Uterus (tissue), 4 donors: ENCODE measurements at places on chromosomes 3 and 15. TPM values are rescaled to one million over a fixed set of nuclear protein-coding genes. Genes with fewer than 3 reads are reported as not detected.

- H3K4me1 ChIP-seq: no peaks in the 10 kb centered on the region
- H3K4me3 ChIP-seq: no peak overlapping the region
- no peak for DNase-seq
- no peaks in the 10 kb centered on the region for H3K27me3 ChIP-seq
Measured at GRCh38 chr15:27958911-27959578, 140.1 kb downstream of the OCA2 start.

HDC gene
- total RNA-seq: 49.2 TPM

FGF12 gene
- 4.4 TPM for total RNA-seq

ABI3BP gene
- total RNA-seq: 38.8 TPM

DNA sequence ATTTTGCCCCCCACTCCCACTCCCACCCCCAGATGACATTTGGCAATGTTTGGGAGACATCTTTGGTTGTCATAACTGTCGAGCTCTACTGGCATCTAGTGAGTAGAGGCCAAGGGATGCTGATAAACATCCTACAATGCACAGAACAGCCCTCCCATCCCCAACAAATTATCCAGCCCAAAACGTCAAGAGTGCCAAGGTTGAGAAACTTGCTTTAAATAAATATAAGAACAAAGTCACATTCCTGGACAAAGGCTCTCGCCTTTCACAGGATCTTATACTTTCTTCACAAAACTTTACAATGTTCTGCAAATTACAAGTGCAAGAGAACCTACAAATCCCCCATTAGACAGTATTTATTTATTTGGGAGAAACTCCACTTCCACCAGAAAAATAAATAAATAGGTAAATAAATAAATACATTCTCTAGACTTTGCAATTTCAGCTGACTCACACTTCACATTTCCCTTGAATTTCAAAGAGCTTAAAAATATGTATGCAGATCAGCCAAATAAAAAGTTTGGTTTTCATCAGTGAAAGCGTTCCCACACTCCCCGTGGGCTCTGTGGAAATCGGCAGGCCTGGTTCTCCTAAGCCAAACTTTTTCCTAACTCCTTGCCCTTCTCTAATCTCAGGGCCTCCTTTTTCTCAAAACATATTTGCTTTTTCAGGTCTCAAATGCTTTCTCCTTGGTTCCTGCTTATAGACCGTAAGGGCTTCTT, 12.7 kb upstream of the CPA3 start:
- DNase-seq: no peak
- no peak overlapping the region for H3K4me3 ChIP-seq
- H3K4me1 ChIP-seq: no peaks in the 10 kb centered on the region
- H3K36me3 ChIP-seq: no peaks in the 10 kb centered on the region

CYP8B1 gene
- not detected for total RNA-seq

DNA sequence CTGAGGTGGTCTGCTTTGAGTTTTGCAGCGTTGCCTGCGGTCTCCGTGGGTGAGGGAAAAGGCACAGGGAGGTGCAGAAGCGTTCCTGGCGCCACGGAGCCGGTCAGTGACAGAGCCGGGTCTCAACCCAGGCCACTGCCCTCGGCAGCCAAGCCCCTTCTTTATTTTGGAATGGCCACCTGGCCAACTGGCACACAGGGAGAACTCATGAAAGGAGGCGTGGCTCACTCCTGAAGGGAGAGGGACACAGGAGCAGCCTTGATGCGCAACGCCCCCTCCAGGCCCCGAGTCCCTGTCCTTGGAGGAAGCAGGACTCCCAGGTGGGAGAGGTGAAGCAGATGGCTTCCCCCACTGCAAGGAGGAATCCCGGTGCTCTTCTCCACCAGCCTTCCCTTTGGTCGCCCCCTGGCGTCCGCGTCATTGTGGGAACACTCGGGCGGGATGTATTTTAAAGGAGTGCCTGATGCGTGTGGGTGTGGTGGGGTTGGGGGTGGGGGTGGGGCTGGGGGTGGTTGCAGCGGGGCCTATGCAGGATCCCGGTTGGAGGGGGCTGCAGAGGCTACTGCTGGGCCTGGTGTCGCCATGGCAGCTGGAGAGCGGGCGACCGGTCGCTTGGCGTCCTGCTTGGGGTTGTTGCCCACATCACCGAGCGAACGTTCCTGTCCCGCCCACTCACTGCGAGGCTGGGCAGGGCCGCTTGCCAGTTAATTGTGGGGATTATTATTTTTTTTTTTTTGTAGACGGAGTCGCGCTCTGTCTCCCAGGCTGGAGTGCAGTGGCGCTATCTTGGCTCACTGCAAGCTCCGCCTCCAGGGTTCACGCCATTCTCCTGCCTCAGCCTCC, 32.6 kb downstream of the APBA2 start:
- H3K4me1 ChIP-seq: no peaks in the 10 kb centered on the region
- no peaks in the 10 kb centered on the region for H3K27me3 ChIP-seq
- no peak overlapping the region for H3K4me3 ChIP-seq

DNA sequence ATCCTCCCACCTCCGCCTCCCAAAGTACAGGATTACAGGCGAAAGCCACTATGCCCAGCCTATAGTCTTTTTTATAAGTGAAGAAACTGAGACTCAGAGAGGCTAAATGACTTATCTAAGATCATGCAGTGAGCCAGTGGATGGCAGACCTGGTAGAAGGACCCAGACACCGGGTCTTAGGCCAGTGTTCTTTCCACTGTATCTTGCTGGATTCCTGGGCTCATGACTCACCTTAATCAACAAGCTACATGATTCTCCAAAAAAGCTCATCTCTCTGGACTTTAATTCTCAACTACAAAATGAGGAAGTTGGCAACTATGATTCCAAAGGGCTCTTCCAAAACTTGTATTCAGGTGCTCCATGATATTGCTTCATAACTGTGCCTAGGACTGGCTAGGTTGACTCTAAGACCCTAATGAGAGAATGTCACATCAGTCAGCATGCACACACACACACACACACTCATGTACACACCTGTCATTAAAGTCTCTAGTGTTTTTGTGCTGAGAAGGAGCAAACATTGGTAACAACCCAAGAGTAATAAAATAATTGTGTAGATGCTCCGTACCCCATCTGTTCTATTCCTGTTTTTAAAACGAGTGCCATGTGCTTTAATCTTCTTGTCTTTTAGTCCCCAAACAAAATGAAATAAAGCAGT, 89.7 kb upstream of the SLC4A7 start:
- H3K27me3 ChIP-seq: no peaks in the 10 kb centered on the region
- no peak overlapping the region for H3K4me3 ChIP-seq
- no peaks in the 10 kb centered on the region for H3K4me1 ChIP-seq
- DNase-seq: no peak
- H3K27ac ChIP-seq: no peak overlapping the region
- no peaks in the 10 kb centered on the region for H3K36me3 ChIP-seq

HMG20A gene
- total RNA-seq: 13.2 TPM

GRCh38 chr15:92533298-92533697, 122.3 kb downstream of the FAM174B start:
- H3K27me3 ChIP-seq: no peaks in the 10 kb centered on the region
- no peak for DNase-seq
- no peaks in the 10 kb centered on the region for H3K36me3 ChIP-seq
- H3K27ac ChIP-seq: no peak overlapping the region
- H3K4me3 ChIP-seq: no peak overlapping the region

MAP1A gene
- 15.0 TPM for total RNA-seq

DNA sequence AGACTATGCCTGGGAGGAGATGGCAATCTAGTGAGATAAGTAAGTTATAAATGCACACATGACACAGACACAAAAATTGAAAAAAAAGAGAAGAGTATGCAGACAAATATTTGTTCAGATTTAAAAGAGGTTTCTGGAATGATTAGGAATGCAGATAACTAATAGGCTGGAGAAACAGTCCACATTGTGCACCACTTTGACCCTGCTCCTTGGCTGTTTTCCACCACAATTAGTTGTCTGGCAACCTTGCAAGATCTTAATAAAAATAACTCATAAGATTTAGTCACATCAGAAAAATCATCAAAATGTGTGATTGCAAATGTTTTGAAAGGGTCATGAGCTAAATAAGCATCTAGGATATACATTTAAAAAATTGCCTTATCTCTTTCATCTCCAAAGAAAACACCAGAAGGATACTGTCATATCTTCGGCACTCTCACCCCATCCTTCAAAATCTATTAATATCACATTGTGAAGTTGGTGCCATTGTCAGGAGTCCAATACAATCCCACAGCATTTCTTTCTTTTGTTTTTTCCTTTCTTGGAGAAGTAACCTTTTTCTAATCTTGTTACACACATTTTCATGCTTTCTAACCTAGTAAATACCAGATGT, 153.7 kb upstream of the KCNMB2 start:
- H3K4me1 ChIP-seq: no peaks in the 10 kb centered on the region
- DNase-seq: no peak
- H3K27ac ChIP-seq: no peak overlapping the region
- no peak overlapping the region for H3K4me3 ChIP-seq
- H3K27me3 ChIP-seq: no peaks in the 10 kb centered on the region
- H3K36me3 ChIP-seq: no peaks in the 10 kb centered on the region

GRCh38 chr15:80072285-80072994, 13.0 kb downstream of the ZFAND6 start:
- no peak for DNase-seq
- peaks cover 9% of the 10 kb centered on the region for H3K4me1 ChIP-seq
- H3K36me3 ChIP-seq: no peaks in the 10 kb centered on the region
- H3K27me3 ChIP-seq: no peaks in the 10 kb centered on the region
- no peak overlapping the region for H3K4me3 ChIP-seq
